Activated CD4-positive, CD25-positive, alpha-beta regulatory T cell treated with anti-CD3 and anti-CD28 coated beads, Interleukin-2, amount 50 U/mL, for 24 hours (primary cell): ENCODE measurements at places on chromosomes 2 and 18.

DNA sequence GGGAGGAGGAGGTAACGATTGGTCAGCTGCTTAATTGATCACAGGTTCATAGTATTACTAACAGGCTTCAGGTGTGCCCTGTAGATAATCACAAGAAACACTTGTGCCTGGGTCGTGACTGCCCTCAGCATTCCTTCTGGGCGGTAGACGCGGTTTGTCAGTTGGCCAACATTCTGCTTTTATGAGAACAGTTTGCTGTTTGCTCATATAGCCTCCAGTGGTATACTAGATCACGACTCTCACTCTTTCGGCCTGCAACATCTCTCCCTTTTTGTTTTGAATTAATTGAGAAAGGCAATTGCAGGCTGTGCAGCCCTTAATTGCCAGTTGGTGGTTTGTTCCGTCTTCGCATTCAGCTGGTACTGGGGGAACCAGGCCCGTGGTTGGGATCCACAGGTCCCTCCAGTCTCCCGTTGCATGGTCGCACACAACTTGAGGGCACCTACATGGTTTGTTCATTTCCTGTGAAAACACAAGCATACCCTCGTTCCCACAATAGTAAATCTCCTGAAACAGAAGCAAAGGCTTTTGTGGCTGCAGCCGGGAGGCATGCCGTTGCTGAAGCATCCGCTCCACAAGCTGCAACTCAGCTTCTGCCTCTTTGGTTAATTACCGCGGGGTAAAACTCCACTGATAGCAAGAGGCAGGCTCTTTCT lies 30.3 kb upstream of the GPR17 start:
- no peak for ATAC-seq

DNA sequence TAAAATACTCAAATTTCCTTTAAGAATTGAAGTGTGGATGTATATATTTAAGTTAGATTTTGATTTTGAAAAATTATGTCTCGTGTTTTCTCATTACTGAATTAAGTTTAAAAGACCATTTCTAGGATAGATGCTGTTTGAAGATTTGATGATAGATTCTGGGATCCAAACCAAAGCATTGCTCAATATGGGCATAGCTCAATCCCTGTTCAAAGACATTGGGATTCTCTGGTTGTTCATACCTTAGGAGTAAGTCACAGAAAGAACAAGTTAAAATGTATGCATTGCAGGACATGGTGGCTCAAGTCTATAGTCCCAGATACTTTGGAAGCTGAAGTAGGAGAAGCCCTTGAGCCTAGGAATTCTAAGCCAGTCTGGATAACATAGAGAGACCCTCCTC lies 622.3 kb downstream of the ADCYAP1 start:
- ATAC-seq = no peak

GRCh38 chr2:232349946-232350635 lies 28.5 kb upstream of the ALPP start:
- ATAC-seq = no peak

GRCh38 chr2:119792907-119793312 lies 33.2 kb downstream of the PTPN4 start:
- ATAC-seq = no peak

- no peak for ATAC-seq
Observed at GRCh38 chr2:36740061-36740460, 43.6 kb downstream of the VIT start.

- no peak for ATAC-seq
Observed at GRCh38 chr2:227106845-227107759, 56.9 kb downstream of the COL4A4 start.

DNA sequence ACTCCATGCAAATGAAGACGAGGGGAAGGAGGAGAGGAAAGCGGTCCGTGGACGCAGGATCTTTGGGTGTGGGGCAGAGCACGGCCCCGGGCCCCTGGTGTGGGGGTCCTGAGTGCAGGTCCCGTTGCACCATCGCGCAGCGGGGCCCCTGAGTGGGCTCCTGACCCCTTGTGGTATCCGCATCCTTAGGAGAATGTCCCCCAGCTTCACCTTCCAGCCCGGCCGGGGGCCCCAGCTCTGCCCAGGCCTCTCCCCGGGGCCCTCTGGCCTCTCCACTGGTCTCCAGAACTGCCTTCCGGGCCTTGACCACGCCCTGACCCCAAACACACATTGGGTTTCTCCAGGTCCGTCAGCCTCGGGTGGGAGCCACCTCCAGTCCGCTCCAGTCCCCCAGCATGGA lies 431.8 kb upstream of the SALL3 start:
- no peak for ATAC-seq

- no peak for ATAC-seq
Observed at GRCh38 chr18:47490882-47491281, 239.4 kb upstream of the SKOR2 start.

GRCh38 chr2:48228345-48228684 lies 301.6 kb upstream of the STON1 start:
- no peak for ATAC-seq

DNA sequence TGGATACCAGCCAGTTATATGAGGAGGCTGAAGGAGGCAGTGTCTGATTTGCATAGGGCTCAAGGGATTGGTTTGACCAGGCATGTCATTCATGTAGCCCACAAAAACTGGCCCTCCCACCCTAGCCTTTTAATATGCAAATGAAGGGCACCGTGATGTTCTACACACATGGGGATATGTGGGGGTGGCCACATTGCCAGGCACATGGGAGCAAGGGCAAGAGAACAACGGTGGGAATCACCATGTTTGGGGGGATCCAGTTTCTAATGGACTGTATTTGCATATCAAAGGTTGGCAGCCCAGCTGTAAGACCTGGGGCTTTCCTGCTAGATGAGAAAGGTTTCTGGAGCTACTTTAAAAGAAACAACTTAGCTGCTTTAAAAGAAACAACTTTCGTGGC lies 65.1 kb upstream of the SLC25A52 start:
- no peak for ATAC-seq

- no peak for ATAC-seq
Observed at GRCh38 chr18:11266781-11267480, 117.6 kb upstream of the PIEZO2 start.

DNA sequence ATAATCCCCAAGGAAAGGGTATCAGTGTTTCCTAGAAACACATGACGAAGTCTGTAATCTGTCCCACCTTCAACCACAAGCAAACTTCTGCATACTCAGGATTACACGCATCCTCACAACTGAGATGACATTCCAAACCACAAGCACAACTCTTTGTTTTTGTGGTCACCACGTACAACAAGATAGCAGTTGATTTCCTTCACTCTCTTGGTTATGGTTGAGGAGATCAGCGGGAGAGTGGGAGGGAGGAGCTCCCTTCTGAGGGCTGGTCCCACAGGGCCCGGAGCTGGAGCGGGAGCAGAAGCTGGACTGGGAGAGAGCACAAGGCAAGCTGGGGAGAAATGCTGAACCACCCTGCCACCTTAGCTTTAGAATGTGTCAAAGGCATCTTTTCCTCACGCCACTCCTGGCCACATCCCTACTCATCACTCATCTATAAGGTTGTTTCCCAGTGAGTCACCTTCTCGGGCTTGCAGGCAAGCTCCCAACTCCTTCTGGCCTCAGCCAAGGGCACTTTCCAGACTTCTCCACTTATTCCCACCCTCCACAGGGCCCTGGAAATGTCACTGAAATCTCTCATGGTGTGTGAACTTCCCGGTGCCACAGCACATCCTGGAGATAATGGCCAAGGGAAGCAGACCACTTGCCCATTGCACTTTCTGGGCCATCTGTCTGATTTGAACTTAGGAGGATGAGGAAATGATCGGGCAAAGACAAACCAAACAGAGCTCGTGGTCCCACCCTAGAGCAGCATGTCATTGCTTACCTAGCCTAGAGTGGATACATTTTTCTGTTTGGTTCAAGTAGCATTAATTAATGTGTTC lies 98.9 kb upstream of the LGALSL start:
- no peak for ATAC-seq

DNA sequence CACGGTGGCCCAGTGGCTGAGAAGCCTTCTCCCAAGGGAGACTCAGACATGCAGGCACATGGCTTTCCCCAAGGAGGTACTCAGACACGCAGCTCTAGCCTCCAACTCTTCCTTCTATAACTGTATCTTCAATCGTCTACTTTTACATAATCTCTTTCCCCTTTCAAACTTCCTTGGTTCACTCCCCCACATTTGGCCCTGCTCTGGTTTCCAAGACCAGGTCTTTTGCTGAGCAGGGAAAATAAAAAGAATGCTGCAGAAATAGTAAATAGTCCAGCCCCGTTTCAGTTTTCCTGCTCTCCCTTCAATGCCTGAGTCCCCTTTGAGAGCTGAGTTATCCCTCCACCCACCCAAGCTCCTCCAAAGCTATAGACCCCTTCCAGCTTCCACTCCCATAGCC lies 635.0 kb downstream of the ARHGAP15 start:
- ATAC-seq = no peak

GRCh38 chr18:56748698-56749268 lies 97.6 kb downstream of the WDR7 start:
- ATAC-seq = no peak

DNA sequence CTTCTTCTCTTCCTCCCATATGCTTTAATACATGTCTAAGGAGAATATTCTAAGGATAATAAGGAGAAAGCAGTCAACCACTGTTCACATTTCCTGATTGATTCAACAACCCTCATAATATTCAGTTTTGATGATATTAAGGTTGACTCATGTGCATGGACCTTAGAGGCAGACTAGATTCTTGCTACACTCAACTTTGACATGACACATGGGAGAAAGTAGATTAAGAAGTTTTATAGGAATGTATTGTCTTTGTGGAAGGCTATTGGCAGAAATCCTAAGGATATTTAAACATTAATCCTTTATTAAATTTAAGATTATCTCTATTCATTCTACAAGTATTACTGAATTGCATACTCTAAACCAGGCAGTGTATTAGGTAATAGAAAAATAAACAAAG lies 309.1 kb upstream of the CYRIA start:
- ATAC-seq = no peak

- ATAC-seq = peak; percentile 69
Observed at GRCh38 chr2:218733171-218734021, 22.8 kb downstream of the TTLL4 start.

DNA sequence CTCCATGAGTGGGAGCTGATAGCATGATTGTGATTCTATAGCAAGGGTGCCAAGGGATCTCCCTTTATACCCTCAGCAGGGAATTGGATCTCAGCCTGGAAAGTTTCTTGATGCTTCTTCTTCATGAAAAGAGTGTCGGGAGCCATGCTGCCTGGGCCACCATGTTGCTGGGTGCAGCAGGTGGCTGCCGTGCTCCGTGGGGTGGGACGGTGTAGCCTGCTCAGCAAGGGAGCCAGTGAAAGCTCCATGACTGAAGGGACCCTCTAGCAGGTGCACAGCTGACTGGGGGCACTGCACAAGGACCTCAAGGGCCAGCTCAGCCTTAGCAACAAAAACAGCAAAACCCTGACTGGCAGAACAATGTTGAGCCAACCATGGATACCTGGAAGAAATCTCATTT lies 368.9 kb upstream of the HS6ST1 start:
- no peak for ATAC-seq

DNA sequence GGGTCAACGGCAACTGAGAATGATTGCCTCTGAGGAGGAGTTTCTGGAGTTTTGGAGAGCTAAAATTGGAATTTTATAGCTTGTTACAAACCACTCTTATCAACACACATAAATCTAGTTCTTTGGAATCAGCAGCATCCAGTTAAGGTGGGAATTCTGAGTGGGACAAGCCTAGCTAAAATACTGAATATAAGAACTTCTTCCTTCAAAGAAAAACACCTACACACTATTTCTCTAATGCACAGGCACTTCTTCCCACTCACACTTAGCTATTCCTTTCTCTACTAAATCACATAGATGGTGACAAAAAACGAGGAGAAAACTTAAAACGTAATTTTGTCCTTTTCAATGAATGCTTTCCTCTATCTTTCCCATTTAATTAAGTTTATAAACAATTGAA lies 43.4 kb downstream of the FAM98A start:
- ATAC-seq = no peak

- ATAC-seq = peak; percentile 93
Observed at GRCh38 chr2:20576598-20577115, 74.2 kb downstream of the HS1BP3 start.

DNA sequence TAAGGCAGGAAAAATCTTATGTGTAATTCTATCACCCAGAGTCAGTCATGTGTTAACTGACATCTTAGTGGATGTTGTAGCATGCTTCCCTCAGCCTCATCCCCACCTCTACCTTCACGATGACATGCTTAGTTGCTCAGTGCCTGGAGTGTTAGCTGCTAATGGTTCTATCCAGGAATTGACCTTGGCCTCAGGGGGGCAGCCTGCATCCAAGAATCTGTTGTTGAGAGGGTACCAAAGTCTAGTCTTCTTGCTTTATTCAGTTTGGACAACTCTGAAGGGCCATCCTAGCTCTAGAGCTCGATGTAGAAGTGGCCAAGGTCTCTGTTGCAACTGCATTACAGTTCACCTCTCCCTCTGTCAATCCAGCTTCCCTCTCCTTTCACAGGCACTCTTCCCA lies 61.2 kb downstream of the ACYP2 start:
- no peak for ATAC-seq

DNA sequence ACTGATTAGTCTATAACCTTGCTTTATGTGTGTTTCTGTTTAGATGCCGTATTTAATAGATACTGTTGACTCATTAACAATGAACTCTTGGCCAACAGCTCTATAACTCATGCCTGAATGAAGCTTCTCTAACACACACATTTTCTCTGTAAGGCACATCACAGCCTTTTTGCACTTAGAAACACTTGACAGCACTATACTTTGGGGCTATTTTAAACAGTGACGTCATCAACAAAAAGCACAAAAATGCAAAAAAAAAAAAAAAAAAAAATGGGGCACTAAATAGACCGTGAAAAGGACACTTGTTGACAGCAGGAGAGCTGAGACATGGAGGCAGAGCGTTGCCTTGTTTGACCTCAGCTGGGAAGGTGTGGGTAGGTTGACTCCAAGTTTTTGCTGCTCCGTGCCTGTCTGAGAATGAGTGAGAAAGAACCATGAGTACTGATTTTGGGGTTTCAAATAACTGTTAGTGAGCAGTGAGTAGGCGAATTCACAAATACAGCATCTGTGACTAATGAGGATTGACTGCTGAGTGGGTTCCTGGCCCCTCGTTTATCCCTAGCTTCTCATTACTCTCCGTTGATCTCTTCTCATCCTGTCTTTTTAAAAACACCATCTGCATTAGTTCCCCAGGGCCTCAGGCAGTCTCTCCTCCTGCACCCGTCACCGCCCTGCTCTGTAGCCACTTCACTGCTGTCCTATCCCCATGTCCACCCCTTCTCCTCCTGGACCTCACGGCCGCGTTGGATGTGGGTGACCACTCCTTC lies 24.4 kb downstream of the SPP2 start:
- ATAC-seq = no peak

GRCh38 chr18:72820571-72820970 lies 47.2 kb downstream of the NETO1 start:
- ATAC-seq = no peak

- ATAC-seq = no peak
Observed at GRCh38 chr2:6914828-6915227, 2.4 kb upstream of the RNF144A start.

- no peak for ATAC-seq
Observed at GRCh38 chr2:165058476-165059265, 103.3 kb upstream of the SLC38A11 start.

DNA sequence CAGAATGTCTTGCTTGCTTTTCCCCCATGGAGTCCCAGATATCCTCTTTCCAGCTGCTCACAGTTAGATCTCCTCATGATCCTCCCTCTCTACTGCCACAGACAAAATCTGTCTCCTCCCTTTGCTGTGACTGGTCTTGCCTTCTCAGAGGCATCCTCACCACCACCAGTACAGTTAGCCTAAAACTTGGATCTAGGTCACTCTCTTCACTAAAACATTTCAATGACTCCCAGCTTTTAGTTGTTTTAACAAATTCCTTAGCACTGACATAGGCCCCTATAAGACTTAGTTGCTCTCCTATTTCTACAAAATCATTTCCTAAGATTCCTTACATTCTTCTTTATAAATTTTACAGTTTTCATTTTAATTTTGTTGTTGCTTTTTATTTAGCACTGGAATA lies 734.2 kb upstream of the CHAC2 start:
- no peak for ATAC-seq

GRCh38 chr2:137000811-137001210 lies 235.5 kb downstream of the THSD7B start:
- ATAC-seq = no peak
